ENCODE measurements at places on chromosomes 13 and 19.

DNA sequence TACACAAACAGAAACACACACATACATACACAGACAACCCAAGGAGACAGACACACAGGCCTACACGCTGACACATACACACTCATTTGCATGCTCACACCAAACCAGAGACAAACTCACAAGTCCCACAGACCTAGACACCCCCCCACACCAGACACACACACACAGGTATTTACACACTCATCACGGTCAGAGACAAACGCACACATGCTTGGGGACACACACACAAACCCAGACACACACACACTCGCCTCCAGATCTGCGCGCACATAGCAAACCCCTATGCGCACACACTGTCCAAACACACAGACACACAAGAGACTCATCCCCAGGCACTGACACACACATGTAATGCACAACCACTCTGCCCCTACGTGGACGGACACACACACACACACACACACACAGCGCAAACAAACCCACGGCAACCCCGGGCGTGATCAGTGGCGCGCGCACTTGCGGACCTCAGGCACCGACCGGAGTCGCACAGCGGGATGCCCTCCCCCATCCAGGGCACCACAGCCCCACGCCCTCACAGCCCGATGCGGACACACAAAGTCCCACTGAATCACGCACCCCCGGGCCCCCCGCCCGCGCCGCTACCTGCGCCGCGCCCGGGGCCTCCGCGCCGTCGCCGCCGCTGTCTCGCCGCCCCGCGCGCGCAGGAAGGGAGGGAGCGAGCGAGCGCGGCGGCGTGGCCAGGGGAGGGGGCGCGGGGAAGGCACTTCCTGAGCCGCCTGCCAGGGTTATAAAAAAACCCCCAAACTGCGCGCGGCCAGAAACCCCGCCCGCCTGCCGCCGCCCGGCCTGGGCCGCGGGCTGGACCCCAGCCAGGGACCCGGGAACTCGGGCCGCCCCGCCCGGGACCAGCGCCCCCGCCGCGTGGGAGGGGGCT lies at the start of gene ADAMTS10:
TSS of gene ADAMTS10 (minus strand) at position 675 of the 895 bp plus-strand sequence. CDS start 5,005 bp downstream, outside the sequence.
- DNase-seq = peak; percentile 60

DNA sequence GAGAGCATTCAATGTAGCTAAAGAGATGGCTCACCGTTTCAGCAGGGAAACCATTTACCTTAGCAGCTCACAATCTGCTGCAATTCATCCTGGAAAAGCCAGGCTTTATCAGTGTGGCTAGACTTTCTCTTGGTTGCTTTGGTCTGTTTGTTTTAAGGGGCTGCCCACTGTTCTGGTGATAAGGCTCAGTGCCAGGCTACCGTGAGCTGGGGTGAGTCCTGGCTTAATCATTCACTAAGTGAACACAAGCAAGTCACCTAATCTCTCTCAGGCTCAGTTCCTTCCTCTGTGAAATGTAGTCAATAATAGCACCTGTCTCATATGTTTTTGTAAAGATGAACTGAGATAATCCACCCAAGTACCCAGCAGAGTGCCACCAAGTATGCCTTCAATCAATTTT lies 229.0 kb downstream of the TEX29 start:
- DNase-seq = no peak

GRCh38 chr19:51078731-51079130 lies 4.0 kb downstream of the KLK14 start:
- DNase-seq = no peak

DNA sequence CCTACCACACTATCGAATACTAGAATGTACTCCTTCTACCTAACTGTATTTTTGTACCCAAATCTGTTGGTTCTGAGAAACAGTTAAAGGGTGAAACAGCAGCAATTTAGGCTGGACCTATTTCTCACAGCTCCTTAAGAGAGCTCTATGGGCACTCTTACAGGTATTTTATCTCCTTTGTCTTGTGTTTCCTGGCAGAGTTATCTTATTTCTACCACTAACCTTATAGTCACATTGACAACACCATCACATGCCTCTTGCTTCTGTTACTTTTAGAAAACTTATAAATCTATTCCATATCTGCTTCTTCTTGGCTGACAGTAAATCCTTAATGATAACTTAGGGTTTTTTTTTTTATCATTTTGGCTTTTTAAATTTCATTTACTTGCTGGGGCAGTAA lies 130.7 kb downstream of the MYO16 start:
- no peak for DNase-seq

GRCh38 chr19:51546107-51546649 lies 14.7 kb upstream of the SIGLEC6 start:
- DNase-seq = no peak

DNA sequence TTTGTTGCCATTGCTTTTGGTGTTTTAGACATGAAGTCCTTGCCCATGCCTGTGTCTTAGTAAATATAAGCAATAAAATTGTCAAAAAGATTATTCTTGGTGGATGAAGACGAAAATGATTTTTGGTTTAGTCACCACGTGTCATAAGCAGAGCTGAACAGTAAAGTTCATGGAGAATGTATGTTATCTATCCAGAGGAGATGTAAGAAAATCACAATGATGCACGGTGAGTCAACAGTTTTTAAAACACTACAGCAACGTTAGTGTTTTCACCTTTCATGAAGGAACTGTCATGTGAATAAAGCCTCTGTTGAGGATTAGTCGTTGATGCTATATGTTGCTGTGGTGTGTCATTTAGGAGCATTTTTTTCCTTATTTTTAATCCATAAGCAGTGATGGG lies 137.6 kb downstream of the GPC6 start:
- no peak for DNase-seq
